ENCODE measurements at places on chromosomes 12 and 14.

DNA sequence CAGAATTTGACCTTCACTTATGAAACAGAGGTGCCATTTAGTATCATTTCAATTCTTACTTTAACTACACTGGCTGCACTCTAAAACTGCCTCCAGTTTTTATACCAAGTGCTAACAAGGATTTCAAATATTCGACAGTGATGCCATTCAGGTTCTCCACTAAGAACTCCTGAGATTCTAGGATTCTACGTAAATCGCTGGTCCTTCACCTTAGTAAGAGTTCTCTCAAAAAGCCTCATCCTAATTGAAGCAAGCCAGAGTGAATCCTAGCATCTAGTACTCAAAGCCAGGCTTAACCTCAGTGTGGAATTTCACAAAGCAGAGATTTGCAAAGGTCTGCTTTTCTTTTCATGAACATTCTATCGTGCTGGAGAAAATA is 3.5 kb downstream of the SLC38A2 start:
- no peak for DNase-seq

- no peak for DNase-seq
These were observed 15.1 kb upstream of the SUPT16H start for GRCh38 chr14:21398901-21399300.

DNA sequence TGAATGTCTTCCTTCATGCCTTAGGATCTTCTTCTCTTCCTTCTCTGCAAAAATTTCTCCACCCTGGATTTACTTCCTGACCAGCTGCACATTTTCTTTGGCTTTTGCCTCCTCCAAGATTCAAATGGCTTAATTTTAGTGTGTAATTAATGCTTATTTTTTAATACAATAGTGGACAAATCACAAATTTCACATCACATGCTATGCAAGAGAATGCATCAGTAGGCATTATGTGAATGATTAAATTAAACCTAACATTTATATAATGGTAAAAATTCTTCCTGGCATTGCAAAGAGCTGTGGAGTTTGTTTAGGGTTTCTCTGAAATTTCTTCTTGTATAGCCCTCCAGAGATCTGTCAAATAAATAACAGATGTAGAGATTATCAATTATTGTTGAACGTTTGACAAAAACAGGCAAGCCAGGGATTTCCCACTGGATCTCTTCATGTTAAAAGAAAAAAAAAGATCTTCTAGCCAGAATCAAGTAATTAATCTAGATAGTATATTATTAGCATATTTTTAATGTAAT is 84.4 kb downstream of the NAV3 start:
- no peak for DNase-seq

- DNase-seq, result peak; percentile 23
These were observed 1.3 kb downstream of the BBS10 start for GRCh38 chr12:76346798-76347420.

- no peak for DNase-seq
These were observed 9.0 kb upstream of the RNU6-7 start for GRCh38 chr14:32192712-32193373.

GRCh38 chr12:23781118-23781517 is 168.4 kb downstream of the SOX5 start:
- DNase-seq, result no peak

GRCh38 chr12:102659200-102659911 is 179.0 kb upstream of the IGF1 start:
- DNase-seq, result no peak

DNA sequence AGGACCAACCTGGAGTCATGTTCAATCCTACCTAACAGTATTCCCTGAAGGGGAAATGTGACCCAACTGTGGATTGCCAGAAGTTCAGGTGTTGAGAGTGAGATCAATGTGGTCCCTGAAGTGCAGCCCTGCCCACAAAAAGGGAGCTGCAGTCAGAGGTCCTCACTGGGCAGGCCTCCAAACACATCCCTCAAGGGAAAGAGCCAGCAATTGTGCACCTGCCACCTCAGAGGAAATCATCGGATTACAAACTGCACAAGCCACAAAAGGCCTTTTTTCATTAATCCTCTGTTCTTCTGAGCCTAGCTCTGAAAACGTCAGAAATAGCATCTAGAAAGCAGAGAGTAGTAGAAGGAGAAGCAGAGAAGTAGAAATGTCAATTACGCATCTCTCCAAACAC is 10.8 kb upstream of the MDM1 start:
- DNase-seq, result no peak

GRCh38 chr12:124452576-124453331 is 114.7 kb downstream of the NCOR2 start:
- no peak for DNase-seq

- DNase-seq, result no peak
These were observed 4.1 kb upstream of the IFNG start for GRCh38 chr12:68163560-68164081.

GRCh38 chr12:84919271-84919670 is 6.7 kb upstream of the SLC6A15 start:
- DNase-seq, result peak; percentile 3

DNA sequence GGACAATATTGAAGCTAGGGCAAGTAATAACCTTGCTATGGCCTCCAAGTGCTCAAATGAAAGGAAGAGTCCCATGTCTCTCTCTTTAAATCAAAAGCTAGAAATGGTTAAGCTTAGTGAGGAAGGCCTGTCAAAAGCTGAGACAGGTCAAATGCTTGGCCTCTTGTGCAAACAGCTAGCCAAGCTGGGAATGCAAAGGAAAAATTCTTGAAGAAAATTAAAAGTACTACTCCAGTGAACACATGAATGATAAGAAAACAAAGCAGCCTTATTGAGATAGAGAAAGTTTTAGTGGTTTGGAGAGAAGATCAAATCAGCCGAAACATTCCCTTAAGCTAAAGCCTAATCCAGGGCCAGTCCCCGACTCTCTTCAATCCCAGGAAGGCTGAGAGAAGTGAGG is 84.1 kb upstream of the PLEKHA5 start:
- DNase-seq, result no peak

- DNase-seq, result no peak
These were observed 49.2 kb downstream of the FGD4 start for GRCh38 chr12:32448586-32448985.

GRCh38 chr12:112611908-112612307 is 179.6 kb upstream of the RPH3A start:
- no peak for DNase-seq

DNA sequence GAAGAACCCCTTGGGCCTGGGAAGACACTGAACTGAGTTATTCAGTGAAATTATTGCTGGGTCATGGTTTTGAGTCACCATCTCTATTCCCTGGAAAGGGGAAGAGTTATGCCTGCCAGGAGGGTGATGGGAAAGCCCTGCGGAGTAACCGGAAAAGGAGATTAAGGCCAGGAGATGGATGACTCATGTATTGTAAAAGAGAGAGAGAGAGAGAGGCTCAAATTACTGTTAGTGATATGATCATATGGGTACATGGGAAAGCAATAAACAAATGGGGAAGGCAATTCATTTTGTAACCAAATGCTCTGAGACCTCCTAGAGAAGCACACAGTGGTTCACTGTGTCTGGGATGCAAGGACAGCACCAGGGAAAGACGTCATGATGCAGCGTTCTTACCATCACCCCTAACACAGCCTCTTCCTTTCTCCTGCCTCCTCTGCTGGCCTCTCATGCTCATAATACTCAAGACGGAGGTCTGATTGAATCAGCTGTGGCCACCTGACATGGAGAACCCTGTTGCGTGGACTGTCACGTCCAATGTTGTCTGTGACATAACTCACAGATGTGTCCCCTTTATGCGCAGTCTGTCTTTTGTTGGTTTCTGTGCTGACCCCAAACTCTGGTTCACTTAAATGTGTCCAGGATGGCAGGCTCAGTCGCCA is 243.7 kb downstream of the TMEM132D start:
- DNase-seq, result peak; percentile 89

DNA sequence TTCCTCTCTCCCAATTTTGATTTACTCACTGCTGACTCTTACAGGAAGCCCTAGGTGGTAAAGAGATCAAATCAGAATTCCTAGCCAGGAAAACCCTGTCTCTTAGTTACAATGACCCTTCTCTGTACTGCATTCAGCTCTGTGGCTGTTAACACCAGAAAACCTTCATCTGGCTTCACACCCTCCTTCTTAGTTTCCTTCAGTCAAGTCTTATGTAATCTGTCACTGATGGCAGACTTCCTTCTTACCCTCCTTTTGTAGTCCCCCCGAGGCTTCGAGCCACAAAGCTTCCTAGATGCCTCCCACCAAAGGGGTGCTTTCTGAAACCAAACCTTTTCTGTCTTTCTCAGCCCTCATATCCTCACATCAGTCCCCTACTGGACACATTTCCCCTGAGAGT is 16.5 kb downstream of the NGDN start:
- DNase-seq, result no peak

DNA sequence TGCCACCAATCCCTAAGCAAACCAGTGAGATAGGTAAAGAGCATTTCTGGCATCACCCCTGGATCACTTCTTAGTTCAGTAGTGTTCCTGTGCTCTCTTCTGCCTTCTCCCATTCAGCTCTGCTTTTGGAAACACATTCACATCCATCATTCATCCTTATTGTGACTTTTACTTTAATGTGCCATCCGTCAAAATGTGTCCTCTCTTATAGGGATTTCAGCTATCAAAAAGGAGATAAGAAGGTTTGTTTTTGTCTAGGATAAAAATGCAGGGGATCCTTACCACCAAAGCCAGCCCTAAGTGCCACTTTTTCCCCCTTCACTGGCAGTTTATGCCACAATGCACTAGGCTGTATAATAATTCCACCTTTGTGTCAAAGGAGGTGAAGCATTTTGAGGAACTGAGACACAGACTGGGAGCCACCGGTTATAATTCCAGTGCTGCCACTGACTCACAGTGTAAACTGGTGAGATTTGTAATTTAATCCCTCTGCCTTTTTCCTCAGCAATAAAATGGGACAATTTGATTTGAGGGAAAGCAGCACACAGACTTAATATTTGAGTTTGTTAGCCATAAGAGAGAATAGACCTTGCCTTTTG is 158.6 kb downstream of the PAX9 start:
- DNase-seq, result peak; percentile 2

GRCh38 chr12:115051378-115051777 is 367.4 kb upstream of the TBX3 start:
- no peak for DNase-seq

DNA sequence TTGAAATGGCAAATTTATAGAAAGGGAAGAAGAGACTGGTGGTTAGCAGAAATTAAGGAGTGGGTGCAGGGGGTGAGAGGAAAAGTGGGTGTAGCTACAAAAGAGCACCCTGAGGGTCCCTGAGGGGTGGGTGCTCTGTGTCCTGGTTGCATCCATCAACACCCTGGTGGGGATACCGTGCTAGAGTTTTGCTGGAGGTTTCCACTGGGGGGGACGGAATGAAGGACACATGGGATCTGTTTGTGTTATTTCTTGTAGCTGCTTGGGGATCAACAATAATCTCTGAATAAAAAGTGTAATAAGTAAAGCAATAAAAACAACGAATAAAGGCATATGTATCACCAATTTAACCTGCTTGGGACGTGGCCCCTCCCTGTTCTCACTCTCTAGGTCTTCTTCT is 175.3 kb downstream of the KIF26A start:
- DNase-seq, result no peak

DNA sequence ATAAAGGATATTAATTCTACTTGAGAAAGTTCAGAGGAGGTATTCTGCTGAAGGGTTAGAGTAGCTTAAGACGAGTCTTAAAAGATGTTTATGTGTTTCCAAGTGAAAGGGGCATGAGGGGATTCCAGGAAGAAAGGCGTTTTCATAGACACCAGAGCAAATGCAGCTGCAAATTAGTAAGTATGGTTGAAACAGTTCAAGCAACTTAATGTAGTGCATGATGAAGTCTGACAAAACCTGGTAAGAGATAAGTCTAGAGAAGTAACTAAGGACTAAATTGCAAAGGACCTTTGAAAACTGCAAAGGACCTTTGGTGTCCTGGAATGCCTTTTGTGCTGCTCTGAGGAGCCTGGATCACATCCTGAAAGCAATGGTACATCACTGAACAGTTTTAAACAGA is 11.5 kb downstream of the LUM start:
- no peak for DNase-seq

- no peak for DNase-seq
These were observed 13.6 kb downstream of the EXOC3L4 start for GRCh38 chr14:103107941-103108748.

GRCh38 chr12:93243689-93244513 is 133.8 kb upstream of the NUDT4 start:
- no peak for DNase-seq

DNA sequence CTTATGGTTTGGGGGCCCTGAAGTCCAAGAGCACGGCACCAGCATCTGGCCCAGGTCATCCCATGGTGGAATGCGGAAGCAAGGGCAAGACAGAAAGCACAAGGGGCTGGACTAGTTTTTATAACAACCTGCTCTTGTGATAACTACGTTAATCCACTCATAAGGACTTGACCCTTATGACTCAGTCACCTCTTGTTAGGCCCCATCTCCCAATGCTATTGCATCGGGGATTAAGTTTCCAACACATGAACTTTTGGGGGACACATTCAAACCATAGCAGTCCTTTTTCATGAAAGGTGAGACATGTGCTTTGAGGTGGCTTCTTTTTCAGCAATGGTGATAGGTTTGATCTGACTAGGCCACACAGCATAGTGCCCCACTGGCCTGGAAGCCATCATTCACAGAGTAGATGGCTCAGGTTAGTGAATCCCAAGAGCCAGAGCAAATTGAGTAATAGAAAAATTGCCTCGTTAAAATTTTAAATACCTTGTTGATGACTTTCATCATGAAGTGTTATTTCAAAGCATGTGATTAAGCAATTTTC is 12.1 kb downstream of the FRMD6 start:
- no peak for DNase-seq

DNA sequence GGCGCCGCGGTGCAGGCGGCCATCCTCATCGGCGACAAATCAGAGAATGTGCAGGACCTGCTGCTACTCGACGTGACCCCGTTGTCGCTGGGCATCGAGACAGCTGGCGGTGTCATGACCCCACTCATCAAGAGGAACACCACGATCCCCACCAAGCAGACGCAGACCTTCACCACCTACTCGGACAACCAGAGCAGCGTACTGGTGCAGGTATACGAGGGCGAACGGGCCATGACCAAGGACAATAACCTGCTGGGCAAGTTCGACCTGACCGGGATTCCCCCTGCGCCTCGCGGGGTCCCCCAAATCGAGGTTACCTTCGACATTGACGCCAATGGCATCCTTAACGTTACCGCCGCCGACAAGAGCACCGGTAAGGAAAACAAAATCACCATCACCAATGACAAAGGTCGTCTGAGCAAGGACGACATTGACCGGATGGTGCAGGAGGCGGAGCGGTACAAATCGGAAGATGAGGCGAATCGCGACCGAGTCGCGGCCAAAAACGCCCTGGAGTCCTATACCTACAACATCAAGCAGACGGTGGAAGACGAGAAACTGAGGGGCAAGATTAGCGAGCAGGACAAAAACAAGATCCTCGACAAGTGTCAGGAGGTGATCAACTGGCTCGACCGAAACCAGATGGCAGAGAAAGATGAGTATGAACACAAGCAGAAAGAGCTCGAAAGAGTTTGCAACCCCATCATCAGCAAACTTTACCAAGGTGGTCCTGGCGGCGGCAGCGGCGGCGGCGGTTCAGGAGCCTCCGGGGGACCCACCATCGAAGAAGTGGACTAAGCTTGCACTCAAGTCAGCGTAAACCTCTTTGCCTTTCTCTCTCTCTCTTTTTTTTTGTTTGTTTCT is 1.7 kb downstream of the HSPA2 start:
- DNase-seq, result no peak

- peak; percentile 21 for DNase-seq
These were observed at the start of gene SLC8A3 for GRCh38 chr14:70188659-70189455. SLC8A3 (minus strand) TSS chr14:70188951; CDS start chr14:70168422, 20,529 bp downstream.

Measured in MG63 (cell line).